NAMALWA (cell line): ENCODE measurements at places on chromosomes 16 and 17.

DNA sequence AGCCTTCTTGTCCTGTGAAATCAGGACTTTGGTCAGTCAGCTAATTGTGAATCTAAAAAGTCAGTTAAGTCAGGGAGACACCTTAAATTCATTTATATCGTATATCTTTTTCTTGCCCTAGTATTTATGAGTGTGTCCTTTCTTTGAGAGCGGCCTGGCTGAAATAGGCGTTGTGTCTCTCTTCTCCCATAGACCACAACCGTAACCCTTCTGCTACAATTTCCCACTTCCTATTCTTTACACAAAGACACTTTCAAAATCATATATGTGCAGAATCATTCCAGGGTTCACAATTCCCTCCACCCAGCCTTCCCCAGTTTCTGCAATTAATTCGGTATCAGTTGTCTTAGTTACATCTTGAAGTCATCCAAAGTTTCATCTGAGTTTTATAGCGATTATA, 14.0 kb upstream of the COTL1 start:
- no peak for DNase-seq

- no peak for DNase-seq
These were observed 7.3 kb downstream of the TADA2A start for GRCh38 chr17:37413875-37414519.

DNA sequence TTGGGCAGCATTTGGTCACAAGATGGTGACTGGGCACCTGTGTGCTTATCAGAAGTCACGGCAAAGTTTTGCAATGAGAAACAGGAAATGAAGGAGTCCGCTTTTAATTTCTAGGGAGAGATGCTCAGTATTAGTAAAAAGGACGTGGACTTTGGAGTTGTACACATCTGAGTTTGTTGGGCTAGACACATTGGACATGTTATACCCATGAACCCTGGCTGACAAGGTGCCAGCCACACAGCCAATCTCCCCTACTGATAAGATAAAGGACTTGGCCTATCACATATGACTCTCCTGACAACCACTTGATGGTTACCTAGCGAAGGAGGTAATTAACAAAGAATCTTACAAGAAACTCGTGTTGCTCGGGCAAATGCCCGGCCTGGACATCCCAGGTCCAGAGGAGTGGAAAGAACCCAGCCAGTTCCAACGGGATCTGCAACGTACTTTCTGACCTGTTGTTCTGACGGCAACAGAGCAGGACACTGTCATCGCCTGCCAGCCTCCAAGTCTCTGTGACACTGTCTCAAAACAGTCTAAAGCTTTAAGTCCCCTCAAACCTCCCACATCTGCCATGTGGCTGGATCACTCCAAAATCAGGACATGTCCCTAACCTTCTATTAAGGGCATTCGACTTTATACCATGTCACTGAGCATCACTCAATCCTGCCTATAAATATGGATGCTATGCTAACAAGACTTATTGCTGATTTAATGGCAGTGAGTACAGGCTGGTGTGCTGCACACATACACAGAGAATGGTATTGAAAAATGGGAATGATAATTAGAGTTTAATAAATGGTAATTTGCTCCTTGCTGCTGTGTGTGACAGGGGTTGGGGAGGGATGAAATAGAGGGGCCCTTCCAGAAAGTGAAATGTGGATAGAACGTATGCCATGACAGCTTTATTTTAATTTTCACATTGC, 47.6 kb upstream of the LYRM9 start:
- DNase-seq, result no peak

DNA sequence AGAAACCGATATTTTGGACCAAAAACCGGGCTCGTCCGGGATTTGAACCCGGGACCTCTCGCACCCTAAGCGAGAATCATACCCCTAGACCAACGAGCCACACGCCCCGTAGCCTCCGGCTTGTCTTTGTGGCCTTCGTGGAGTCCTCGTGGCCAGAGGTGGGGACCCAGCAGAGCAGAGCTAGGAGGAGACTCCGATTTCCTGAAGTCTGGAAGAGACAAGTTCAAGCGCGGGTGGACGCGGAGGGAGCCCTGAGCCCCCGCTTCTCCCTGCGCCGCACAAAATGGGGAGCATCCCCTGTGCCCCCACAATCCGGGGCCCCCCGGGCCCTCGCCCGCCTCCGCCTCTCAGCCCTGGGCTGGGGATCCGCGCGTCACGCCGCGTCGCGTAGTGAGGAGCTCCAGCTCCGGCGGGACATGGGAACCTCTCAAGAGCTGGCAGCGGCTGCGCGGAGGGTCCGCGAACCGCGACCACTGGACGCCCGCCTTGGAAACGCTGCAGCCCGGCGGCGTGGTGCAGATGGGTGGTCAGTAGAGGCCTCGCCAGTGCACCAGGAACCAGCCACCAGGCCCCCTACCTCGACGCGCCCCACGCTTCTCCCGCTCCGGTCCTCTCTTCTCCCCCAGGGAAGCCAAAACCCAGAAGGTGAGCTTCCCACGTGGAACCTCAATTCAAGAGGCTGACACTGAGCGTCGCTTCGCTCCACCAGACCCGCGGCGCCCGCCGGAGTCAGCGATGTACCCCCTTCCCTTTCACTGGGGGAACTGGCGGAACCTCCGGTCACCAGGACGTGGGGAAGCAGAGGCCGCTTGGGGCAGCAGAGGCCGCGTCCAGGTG, 5.2 kb upstream of the OR1F1 start:
- no peak for DNase-seq

DNA sequence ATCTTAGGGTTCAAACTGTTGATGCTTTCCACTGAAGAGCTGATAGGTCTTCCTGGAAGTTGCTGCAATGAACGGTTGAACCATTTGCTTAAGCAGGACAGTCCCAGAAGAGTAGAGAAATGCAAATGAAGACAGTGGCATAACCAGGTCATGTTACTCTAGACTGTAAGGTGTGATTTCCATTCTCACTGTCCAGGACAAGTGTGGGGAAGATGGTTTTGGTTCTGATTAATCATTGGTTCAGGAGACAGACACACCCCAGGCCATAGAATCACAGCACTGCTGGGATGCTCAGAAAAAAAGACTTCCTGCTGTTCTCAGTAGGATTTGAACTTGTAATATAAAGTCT, 34.8 kb upstream of the XYLT2 start:
- no peak for DNase-seq

- DNase-seq, result no peak
These were observed 695.3 kb downstream of the WWOX start for GRCh38 chr16:78794581-78795250.

- peak; percentile 54 for DNase-seq
These were observed 70.6 kb downstream of the CYB5B start for GRCh38 chr16:69494991-69495392.

DNA sequence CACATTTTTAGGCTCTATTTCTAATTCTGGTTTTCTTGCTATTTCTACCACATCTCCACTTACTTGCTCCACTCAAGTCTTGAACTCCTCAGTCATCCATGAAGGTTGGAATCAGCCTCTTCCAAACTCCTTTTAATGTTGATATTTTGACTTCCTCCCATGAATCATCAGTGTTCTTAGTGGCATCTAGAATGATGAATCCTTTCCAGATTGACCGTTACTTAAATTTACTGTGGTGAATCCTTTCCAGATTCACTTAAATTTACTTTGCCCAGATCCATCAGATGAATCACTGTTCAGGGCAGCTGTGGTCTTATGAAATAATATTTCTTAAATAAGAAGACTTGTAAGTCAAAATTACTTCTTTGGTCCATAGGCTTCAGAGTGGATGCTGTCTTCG, 32.4 kb downstream of the CLTC start:
- no peak for DNase-seq

- DNase-seq, result no peak
These were observed 3.5 kb upstream of the DRG2 start for GRCh38 chr17:18084256-18084655.

DNA sequence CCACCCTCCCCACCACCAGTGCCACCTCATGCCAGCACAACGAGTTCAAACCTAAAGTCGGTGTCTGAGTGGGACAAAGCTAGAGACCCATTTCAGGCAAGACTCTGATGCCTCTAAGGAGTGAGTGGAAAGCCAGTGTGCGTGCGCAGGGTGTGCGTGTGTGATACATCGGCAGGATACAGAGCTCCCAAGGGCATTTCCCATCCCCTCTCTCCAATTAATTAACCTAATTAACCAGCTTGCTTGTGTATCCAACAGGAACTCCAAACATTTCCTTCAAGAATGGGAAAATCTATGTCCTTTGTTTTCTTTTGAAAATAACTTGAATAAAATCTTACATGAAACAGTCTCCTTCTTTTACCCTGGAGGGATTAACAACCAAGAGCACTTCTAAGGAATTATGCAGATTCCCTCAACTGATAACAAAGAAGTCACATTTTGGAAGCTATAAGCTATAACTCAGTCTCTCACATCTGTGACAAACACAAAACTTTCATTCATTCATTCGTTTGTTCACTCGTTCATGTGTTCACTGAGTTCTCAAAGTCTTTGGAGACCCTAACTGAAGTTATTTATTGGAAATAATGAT, 9.9 kb downstream of the ATPAF2 start:
- DNase-seq, result no peak

GRCh38 chr16:6642271-6642670, 690.4 kb upstream of the RBFOX1 start:
- no peak for DNase-seq

DNA sequence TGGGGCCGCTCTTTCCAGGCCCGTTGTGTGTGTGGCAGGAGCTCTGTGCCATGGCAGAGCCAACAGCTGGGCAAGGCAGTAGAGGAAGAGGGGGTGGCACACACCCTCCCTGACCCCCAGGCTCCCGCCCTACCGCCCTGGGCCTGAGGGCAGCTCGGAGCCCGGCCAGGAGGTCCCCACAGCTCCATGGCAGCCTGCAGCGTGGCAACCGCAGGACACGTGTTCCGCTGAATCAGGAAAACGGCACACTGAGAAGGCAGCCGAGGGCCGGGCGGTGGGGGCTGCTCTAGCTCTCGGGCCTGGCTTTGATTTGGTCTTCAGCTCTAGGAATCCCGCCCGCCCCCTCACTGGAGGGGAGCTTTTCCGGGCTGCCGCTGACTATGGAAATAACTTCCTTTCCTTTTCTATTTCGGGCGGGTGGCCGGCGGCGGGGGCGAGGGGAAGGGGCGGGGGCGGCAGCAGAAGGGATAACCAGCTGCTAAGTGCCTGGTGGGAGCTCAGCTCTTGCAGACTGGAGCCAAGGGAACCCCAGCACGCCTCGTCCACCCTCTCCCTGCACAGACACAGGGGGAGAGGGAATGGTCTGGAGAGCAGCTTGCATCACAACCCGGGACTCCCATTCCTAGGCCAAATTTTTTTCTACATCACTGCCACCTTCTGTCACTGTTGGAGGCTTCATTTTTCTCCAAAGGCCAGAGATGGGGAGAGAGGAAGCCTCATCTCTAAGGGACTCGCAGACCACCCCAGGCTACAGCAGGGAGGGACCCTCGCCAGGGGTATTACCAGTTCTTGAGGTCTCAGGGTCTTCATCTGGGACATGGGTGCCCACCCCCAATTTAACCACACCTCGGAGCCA, 24.8 kb upstream of the MRPS23 start:
- DNase-seq, result no peak

- DNase-seq, result no peak
These were observed 898.2 kb upstream of the GOT2 start for GRCh38 chr16:59632276-59632855.

- DNase-seq, result no peak
These were observed 31.6 kb downstream of the AATF start for GRCh38 chr17:36980280-36980761.

- no peak for DNase-seq
These were observed 108.3 kb upstream of the CREBBP start for GRCh38 chr16:3988824-3989223.

DNA sequence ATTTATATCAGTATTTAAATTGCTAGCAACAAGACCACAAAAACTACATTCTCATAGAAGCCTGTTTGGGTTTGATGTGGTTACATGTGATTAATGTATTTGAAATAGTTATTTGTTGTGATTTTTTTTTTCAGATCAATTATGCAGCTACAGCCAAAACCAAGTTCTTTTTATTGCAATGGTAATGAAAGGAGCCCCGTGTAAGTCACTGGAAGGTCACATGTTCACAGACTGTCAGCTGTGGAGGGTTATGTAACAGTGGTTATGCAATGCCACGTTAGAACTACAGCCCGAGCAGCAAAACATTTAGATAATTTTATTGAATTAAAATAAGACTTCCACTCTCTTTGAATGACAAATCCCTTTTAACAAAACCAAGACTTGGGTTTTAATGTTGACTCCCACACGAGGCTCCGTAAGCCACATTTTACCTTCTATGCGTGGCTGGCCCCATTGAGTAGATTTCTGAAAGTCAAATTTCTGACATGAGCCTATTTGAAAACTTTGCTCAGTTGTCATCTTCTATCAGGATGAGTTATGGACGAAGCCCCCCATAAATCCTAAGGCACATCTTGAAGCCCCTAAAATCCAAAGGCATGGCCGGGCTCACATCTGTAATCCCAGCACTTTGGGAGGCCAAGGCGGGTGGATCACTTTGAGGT, 41.8 kb upstream of the SEC14L1 start:
- no peak for DNase-seq

DNA sequence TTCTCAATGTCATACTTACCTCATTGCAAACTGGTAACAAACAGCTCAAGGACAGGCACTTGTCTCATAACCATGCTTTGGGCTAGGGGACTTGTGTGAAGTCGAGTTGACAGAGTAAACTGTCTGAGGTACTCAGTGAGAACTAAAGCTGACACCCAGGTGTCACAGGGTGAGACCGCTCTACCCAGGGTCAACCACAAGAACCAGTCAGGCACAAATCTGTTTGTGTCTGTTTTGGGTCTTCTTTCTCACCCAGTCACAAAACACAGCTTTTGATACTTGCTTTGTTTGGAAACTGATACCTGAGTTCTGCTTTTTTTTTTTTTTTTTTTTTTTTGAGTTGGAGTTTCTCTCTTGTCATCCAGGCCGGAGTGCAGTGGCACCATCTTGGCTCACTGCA, 161.1 kb downstream of the STX8 start:
- no peak for DNase-seq

DNA sequence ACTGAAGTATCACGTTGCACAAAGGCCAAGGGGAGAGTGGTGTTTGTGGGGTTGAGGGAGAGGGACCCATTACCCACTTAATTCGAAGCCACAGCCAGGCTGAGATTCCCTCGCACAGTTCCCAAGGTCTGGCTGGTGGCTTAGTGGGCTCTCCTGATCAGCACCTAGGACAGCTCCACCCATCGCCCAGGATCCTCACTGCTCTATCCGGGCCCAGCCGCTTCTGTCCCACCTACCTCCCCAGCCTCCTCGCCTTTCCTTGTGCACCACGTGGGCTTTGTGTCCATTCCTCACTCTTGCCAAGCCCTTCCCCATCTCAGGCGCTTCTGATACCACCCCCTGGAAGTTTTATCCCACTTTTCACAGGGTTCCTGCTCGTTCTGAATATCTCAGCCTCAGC, 163.5 kb downstream of the CCT6B start:
- peak; percentile 8 for DNase-seq

DNA sequence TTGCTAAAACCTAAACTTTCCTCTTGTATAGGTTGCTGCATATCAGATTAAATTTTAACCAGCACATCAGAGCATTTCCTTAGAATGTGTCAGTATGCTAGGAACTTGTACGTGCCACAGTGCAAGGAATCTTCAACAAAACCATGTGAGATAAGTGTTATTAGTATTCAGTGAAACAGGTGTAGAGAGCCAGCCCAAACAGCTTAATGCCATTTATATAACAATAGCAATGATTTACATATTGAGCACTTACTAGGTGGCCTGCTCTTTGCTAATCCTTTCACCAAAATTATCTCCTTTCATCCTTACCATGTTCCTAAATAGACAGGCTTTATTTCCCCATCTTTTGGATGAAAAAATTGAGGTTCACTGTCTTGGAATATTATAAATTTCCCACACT, 485.7 kb downstream of the HS3ST4 start:
- no peak for DNase-seq

- no peak for DNase-seq
These were observed 86.8 kb downstream of the RBFOX1 start for GRCh38 chr16:7419441-7419840.
